ENCODE measurements at places on chromosomes 3 and 15.

- no peak for DNase-seq
Measured at GRCh38 chr3:197953325-197953724, 3.3 kb downstream of the RPL35A start.

GRCh38 chr3:71641674-71642073 lies 58.1 kb upstream of the FOXP1 start:
- DNase-seq, result no peak

DNA sequence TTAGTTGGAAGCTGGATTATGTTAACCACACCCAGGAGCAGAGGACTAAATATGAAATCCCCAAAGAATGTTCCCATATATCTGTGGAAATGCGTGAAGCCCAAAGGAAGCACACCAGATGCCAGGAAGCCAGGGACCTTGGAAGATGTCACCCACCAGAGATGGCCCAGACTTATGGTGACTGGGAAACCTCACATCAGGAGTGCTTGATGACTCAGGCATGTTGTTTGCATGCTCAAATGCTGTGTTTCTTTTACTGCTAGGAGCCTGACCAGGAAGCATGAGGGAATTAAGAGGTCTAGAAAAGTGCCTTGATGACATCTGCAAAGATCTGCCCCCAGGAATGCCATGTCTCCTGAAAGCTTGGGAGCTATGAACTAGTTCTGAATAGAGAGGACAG lies 109.0 kb upstream of the SLC2A2 start:
- no peak for DNase-seq

DNA sequence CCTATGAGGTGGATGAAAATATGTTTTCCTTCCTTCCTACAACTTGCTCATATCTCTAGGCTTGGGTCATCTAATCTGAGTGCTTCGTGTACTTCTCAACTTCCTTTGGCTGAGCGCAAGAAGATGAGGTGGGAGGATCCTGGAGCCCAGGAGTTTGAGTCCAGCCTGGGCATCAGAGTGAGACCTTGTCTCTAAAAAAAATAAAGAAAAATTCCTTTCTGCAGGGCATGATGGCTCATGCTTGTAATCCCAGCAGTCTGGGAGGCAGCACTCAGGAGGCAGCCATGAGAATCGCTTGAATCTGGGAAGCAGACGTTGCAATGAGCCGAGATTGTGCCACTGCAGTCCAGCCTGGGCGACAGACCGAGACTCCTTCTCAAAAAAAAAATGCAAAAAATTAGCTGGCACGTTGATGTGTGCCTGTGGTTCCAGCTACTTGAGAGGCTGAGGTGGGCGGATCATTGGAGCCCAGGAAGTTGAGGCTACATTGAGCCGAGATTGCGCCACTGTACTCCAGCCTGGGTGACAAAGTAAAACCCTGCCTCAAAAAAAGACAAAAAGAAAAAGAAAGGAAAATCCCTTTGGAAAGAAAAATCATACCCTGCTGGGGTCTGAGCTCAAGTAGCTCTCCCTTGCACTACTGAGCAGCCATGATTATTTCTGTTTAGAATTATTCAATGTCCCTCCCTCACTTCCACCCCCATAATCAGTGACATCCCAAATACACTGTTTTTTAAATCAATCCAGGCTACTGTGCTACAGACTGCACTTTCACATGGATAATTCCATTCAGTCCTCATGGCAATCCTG lies 28.0 kb upstream of the RAB11A start:
- DNase-seq, result no peak

- no peak for DNase-seq
Measured at GRCh38 chr3:192005989-192006388, 545.0 kb downstream of the PYDC2 start.

Measured in CD4-positive, alpha-beta memory T cell (primary cell).